Brain microvascular endothelial cell (primary cell): ENCODE measurements at places on chromosomes 6 and 20.

DNA sequence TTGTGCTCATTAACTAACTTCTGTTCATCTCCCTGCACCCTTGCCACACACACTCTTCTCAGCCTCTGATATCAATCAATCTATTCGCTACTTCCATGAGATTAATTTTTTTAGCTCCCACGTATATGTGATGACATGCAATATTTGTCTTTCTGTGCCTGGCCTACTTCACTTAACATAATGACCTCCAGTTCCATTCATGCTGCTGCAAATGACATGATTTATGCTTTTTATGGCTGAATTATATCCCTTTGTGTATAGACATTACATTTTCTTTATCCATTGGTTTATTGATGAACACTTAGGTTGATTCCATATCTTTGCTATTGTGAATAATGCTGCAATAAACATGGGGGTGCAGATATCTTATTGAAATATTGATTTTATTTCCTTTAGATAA is 50.8 kb upstream of the SPTLC3 start:
- DNase-seq: no peak

GRCh38 chr6:159970659-159971063 is 1.8 kb downstream of the IGF2R start:
- no peak for DNase-seq

DNA sequence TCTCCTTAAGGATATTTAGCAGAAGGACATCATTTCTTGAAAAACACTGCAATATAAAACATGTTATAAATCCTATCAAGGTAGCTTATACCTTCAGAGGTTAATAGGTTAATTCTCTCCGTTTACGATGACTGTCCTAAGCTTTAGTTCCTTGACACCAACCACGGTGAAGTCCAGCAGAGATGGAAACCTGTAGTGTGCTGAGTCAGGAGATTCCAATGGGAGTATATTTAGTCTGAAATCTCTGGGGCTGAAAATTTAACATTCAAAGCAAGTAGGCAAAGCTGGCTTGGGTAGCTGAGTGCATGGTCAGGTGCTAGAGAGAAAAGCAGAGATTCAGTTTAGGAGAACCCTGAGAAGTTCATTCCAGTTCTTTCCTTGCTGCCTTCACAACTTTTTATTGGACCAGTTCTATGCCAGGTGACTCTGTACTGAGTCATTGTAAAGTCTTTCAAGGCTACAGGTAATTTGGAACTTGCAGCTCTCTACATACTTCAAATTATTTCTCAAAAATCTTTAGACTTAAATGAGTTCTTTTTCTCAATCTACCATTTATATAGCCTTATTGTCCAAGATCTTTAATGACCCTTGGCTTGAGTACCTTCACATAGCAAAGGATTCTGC is 1009.4 kb upstream of the FLRT3 start:
- no peak for DNase-seq

GRCh38 chr6:74646461-74646860 is 559.4 kb downstream of the COL12A1 start:
- DNase-seq: no peak

GRCh38 chr6:95767897-95768463 is 190.6 kb downstream of the MANEA start:
- DNase-seq: no peak

GRCh38 chr6:105892577-105893262 is 193.4 kb upstream of the PRDM1 start:
- no peak for DNase-seq

GRCh38 chr6:72683797-72684196 is 61.9 kb downstream of the KCNQ5 start:
- no peak for DNase-seq

GRCh38 chr20:34988191-34988540 is 32.5 kb downstream of the MYH7B start:
- no peak for DNase-seq

DNA sequence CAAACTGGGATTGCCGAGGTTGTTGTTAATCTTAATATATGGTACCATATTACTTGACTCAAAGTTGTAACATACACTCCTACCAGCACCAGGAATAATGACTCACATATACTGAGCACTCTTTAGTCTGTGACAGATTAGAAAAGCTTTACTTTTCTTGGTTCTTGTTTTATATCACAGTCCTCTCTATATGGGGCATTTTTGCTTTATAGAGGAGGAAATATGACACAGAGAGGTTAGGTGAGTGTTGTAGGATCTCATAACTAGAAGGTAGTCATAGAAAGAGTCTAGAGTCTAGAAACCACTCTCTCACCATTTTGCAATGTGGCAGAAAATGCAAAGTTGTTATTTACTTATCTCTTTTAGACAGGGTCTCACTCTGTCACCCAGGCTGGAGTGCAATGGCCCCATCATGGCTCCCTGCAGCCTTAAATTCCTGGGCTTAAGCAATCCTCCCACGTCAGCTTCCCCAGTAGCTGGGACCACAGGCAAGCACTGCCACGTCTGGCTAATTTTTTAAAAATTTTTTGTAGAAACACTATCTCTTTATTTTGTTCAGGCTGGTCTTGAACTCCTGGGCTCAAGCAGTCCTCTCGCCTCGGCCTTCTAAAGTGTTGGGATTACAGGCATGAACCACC is 13.4 kb downstream of the TRIM38 start:
- no peak for DNase-seq

- DNase-seq: peak; percentile 31
Measured at GRCh38 chr6:96907498-96907897, 9.8 kb upstream of the NDUFAF4 start.

DNA sequence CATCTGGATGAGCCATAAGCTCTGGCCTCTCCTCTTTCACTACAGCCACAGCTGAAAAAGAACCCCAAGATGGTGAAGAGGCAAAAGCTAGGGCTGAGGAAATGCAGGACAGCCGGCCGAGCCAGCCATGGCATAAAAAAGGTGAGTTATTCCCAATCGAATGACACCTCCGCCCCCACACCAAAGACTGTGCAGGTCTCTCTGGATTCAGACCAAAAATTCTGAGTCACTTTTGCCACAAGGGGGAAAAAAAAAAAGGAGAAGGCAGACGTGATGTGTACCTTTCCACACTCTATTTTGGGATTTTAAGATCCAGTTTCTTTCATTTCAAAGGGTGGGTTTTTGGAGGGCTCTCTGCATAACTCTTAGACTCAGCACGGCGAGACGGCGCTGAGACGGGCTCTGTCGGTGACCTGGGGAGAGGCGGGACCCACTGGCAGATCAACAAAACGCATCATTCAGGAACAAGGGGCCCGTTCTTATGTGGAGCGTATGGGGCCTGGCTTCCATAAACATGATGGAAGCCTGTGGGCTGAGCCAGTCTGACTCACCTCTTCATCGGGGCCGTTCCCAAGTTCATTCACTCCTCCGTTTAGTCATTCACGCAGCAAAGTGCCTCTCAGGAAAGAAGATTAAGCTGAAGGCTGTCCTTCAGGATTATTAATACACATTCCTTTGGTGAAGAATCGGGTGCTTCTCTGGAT is 54.8 kb downstream of the NFATC2 start:
- DNase-seq: peak; percentile 94

DNA sequence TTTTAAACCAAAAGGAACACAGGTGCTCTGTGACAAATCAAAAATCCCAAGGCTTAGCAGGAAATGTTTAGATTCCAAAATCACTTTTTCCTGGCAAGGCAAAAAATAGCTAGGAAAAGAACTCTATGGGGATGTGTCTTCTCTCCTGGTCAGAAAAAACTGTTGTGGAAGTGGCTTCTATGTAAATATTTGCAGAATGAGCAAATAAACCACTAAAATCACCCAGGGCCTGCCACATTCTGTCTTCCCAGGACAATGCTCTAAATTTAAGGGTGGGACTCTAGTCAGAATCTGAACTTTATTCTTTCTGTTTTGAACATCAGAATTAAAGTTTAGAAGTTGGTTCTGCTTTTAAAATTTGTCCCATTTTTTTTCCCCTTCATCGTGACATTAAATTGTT is 29.3 kb downstream of the GCM1 start:
- DNase-seq: no peak

- no peak for DNase-seq
Measured at GRCh38 chr20:58229198-58229798, 845 bp upstream of the ANKRD60 start.

DNA sequence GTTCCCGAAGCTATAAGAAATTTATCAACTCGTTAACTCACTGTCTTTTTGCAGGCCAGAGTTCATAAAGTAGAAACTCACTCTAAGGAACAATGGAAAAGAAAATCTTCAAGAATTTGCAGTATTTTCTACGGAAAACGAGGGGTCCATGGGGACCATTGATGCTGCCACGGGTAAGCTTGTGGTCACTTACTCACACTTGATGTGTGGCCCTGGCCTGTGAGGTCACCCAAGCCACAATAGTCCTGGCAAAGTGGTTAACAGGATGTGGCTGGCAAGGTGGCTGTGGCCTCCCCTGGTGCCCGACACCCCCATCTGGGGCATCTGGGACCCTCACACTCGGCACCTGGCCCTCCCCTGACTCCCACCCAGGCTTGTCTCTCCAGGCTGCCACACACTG is 123.4 kb downstream of the C6orf118 start:
- no peak for DNase-seq

DNA sequence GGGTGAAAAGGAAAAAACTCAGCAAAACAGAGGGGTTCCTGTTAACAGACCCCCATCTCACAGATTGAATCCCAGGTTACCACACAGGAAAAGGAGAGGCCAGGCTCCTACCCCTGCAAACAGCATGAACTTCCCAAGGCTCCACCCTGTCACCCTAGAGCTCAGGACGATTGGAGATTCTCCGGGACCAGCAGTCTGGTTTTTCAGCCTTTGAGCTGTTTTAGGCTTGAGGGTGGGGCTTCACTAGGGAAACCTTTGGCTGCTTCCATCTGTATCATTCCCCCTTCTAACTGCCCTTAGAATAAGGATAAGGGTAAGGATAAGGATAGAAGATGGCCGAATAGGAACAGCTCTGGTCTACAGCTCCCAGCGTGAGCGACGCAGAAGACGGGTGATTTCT is 16.0 kb downstream of the C6orf58 start:
- no peak for DNase-seq

GRCh38 chr20:44448753-44449546 is 26.7 kb upstream of the TTPAL start:
- no peak for DNase-seq

DNA sequence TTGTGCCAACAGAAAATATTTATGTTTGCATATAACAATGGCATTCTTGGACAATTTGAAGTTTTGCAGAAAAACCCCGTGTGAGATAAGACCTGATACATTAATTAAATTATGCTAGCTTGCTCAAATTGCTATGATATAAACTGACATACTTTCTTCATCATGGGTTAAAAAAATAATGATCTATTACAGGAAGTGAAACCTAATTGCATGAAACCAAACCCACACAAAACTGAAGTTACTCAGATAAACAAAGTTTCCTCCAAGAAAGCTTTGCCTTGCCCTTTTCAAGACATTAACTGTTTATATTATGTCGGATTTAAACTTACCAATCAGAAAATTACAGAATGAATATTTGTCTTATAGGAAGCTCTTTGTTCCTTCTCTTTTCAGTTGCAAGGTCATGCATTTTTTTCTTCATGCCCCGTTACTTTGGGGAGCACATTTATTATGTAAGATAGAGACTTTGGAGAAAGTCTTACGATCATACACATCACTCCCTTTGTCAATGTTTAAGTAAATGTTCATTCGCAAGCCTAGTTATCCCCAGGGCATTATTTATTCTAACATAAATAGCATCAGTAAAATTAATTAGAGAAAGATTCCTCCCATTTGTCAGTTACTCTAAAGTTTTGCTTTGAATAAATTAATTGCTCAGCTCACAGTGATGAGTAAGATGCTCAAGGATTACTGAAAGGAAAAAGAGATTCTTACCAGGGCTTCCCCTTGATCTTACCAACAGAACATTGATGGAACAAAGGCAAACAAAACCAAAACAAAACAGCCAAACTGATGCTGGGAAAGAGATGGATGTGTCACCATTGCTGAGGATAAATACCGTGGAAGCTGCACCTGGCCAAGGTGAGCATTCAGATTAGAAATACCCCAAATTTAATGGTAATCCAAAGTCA is 14.8 kb upstream of the TMEM244 start:
- no peak for DNase-seq

- no peak for DNase-seq
Measured at GRCh38 chr6:72035966-72036365, 149.6 kb downstream of the RIMS1 start.

DNA sequence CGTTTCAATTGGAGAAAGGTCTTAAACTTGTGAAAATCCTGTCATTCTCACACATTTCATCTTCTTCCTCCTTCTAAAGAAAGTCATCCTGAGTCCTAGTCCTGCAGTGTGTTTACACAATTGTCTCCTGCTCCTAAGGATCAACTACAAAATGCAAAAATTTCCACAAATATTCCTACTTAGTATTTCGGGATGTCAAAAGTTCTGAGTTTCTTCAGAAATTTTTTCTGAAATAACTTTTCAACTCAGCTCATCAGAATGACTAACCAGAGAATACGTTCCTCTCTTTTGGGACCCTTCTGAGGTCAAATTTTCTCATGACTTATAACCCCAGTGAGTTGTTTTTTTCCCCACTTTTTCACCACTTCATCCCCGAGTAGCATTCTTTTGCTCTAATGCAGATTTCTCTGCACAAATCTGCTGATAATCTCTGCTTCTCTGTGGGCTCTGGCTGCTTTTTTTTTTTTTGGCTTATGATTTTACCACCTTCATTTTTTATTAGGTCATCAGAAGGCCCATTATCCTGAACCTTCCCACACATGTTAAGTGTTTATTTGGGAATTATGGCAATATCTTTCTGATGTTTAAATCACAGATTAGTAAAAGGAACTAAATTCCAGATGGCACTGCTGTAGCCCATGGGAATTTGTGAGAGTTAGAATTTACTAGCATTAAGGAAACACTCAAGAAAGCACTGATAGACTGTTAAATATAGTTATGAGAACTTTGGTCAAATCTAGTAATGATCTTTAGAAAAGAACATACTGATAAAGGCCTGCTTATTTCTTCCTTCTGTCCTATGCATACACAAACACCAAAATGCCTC is 41.4 kb downstream of the MAP3K5 start:
- DNase-seq: no peak

DNA sequence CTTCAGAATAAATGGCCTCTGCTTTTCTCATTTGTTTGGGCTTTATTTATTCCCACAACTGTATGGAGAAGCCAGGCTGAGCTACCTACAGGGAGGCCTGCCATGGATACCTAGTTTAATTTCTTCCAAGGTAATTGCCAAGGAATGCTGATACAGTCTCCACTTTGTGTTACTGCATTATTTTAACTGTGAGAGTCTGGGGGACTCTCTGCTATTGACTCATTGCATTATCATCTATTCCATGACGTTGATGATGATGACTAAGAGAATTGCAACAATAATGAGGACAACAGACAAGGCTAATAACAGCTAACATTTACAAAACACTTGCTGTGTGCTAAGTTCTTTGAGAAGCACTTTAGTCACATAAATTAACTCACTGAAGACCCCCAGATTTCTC is 88.3 kb upstream of the COL21A1 start:
- peak; percentile 62 for DNase-seq

- peak; percentile 52 for DNase-seq
Measured at GRCh38 chr6:78810146-78810545, 57.2 kb upstream of the IRAK1BP1 start.
